ENCODE measurements at places on chromosomes 6 and 20. TPM values are rescaled to one million over a fixed set of nuclear protein-coding genes. Genes with fewer than 3 reads are reported as not detected.

GRCh38 chr20:21021472-21021790 is 84.7 kb downstream of the LINC00237 start:
- DNase-seq, result no peak

GRCh38 chr6:29447670-29448069 is 8.6 kb downstream of the OR10C1 start:
- no peak for DNase-seq

DNA sequence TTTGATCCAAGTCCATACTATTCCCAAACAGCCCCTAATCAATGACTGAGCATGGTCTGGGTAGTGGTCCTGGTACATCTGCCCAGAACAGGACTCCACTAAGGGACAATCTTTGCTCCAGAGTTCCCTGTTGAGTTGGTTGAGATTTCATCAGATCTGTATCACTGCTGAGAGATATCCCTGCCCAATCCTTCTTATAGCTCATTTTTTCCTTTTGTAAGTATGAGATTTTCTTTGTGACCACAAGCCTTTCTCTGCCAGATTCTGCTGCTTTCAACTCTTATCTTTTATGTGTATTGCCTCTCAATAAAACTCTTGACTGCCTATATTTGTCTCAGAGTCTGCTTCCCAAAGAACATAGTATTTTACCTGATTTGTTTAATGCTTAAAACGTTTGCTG is 46.2 kb upstream of the LAMA2 start:
- no peak for DNase-seq

DNA sequence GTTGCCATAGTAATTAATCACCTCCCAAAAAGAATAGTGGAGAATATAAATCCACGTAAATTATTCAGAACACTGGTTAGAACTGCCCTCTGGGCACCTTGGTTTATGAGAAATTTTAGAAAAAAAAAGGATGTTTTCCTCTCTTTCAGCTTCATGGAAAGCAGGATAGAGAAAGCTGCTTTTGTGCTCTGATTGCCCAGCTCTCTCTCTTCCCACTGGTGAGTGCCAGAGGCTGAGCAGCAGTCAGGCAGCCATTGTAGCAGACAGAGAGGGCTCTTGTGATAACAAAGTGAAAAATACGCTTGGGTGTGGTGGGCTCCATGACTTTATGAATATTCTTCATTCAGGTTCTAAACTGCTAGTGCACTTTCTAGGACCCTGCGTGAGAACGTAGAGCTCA is 26.4 kb downstream of the SLC35F1 start:
- no peak for DNase-seq

GRCh38 chr6:139855671-139856311 is 481.3 kb upstream of the CITED2 start:
- DNase-seq, result no peak

DNA sequence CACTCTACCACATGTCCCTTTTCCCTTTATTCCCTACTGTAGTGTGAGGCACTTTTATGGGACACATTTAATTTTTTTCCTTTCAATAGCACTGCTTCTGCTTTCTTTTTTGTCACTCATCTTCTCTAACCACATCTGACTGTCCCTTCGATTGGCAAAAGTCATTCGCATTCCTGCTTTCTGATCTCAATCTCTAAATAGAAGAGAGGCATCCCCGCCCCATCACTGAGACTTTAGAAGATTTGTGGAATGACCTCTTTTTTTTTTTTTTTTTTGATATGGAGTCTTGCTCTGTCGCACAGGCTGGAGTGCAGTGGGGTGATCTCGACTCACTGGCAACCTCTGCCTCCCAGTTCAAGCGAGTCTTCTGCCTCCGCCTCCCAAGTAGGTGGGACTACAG is 9.1 kb downstream of the ZNF292 start:
- DNase-seq, result no peak

- no peak for DNase-seq
These were observed 30.2 kb upstream of the MRPS18A start for GRCh38 chr6:43717822-43718221.

GRCh38 chr6:88177961-88178464 is 11.9 kb upstream of the CNR1 start:
- DNase-seq, result no peak

DNA sequence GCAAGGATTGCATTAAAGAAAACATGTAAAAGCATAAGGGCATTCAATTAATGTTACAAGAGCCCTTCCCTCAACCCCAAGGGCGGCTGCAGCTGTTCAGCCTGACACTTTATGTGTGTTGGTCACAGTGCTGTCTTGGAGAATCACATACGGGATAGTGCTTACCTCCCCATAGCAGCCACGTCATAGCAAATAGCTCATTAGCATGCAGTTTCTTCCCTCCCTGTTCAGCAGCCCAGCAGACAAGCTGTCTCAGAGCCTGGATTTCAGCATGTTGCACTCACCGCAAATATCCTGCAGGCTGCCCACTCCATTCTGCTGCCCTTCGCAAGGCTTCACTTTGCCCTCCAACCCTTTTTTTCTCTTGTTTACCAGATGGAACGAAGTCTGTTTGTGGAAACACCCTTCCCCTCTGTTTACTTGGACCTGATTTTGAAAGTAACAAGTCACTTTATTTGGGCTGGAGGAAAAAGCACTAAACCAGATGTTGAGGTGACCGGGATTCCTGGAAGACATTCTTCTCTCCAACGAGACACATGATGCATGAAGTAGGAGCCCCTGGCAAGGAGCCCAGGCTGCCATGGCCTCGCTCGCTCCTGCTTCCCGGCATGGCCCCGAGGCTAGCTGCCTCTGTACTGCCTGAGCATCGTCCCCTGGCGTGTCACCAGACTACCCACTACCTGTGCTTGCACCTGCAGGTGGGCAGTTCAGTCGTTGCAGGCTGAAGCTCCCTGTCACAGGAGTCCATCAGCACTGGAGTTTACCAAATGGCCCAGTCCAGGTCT is 151.6 kb upstream of the GMDS start:
- DNase-seq, result no peak

DNA sequence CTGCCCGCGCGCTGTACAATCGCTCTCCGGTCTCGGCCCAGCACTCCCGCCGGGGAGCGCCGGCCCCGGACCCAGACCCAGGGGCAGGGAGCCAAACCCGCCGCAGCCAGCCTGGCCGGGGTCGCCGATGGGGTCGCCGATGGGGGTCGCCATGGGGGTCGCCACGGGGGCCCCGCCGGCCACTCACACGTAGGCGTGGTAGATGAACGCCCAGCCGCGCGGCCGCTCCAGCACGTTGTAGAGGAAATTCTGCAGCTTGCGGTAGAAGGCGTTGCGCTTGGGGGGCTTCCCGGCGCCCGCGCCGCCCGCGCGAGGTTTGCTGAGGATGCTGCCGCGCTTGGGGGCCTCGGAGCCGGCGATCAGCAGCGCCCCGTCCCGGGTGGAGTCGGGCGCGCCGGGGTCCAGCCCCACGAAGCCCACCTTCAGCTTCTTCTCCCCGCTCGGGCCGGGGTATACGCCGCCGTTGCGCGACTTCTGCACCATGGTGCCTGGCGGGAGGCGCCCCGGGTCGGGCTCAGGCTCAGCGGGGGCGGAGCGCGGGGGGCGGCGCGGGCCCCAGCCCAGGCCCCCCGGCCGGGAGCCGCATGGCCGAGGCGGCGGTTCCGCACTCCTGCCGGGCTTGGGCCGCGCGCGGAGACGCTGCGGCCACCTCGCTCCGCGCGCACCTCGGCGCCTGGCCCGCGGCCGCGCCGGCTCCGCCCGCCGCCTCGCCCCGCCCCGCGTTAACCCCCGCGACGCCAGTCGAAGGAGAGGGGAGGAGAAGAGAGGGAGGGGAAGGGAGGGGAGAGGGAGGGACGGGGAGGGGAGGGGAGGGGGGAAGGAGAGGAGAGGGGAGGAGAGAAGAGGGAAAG is at the start of gene KCNQ2:
Gene KCNQ2 (minus strand): TSS at position 675 of the 851 bp plus-strand sequence. CDS start 192 bp downstream, at position 483.
- no peak for DNase-seq

DNA sequence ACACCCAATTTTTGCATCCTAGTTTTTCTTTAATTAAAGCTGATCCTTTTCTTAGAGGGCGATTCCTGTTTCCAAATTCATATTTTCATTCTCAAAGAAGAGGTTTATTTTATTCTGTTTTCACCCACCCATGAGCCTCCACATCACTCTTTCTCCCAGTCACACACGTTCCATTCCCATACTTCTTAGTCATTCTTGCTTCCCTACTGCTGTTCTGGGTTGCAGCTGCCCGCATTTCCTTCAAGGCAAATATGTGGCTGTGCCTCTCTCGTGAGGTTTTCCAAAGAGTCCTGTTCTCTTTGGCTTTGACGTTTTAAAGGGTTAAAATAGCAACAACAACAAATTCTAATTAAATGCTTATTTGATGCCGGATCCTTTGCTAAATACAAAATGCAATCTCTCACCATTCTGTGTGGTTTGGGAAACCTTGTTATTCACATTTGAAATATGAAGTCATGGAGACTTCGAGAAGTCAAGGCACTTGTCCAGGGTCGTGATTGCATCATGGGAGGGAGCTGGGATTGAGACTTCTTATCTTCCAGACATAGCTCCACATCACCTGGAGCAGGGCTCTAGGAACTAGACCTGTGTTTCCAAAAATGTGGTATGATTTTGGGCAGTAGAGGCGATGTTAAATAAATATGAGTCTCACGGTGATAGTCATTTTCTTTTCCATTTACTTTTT is 126.6 kb downstream of the DOK5 start:
- DNase-seq, result no peak

DNA sequence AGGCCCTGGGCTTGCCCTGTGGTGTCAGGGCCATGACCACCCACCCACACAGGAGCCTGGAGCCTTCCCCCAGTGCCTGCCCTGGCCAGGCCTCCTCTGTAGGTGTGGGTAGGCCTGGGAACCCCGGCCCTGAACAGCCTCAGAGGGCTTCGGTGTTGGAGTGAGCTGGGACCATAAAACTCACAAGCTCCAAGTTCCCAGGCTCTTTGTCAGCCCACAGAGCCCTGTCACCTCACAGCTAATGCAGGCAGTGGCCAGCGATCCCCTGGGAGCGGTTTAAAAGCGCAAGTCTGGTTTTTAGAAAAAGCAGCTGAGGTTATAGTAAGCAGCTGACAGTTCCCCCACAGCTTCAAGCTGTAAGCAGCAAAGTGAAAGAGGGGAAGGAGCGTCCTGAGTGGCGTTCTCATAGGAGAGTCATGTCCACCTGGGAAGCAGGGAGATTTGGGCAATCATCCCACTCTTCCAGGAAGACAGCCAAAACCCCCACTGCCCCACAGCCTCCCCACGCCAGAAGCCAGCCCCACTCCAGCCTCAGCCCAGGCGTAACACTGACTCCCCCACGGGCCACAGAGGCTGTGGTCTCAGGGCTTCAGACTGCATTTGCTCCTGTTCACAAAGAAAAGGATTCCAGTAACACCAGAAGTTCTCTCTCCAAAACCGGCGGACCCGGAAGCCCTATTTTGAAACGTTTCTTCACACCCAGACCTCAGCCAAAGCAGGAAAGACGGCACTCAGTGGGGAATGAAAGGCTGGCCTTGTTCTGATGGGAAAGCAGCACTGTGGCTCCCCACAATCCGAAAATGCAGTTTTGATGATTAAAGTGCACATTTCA is 34.3 kb upstream of the FOXC1 start:
- DNase-seq, result no peak

- DNase-seq, result no peak
These were observed 53.8 kb downstream of the PKIB start for GRCh38 chr6:122663981-122664380.

DNA sequence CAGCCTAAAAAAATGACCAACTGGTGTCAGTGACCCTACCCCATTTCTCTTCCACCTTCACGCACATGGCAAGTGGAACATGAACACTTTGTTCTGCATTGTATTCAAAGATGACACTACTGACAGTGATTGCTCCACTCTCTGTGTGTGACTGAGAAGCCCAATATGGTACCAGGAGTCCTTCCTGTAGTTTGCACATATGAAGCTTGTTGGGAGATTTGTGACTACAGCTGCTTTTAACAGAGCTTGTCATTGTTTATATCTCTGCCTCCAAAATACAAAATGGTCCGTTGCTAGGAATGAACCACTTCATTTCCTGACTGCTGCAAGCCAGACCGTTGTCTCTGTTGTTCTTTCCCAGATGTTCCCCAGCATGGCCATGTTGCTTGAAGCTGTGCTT is 140.3 kb upstream of the TCF21 start:
- DNase-seq, result no peak

- no peak for DNase-seq
These were observed 212.6 kb downstream of the ZDHHC14 start for GRCh38 chr6:157593596-157593995.

DNA sequence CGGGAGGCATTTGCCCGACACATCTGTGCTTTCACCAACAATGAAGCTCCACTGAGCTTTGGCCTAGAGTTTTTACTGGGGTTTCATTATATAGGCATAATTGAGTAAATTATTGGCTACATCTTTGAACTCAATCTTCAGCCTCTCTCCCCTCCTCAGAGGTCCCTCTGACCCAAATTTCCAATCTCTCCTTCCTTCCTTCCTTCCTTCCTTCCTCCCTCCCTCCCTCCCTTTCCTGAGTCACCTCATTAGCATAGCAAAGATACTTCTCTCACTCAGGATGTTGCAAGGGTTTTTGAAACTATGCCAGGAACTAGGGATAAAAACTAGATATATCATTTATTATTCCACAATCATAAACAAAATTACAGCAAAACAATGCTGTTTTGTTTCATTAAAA is 238.2 kb upstream of the PRND start:
- no peak for DNase-seq

DNA sequence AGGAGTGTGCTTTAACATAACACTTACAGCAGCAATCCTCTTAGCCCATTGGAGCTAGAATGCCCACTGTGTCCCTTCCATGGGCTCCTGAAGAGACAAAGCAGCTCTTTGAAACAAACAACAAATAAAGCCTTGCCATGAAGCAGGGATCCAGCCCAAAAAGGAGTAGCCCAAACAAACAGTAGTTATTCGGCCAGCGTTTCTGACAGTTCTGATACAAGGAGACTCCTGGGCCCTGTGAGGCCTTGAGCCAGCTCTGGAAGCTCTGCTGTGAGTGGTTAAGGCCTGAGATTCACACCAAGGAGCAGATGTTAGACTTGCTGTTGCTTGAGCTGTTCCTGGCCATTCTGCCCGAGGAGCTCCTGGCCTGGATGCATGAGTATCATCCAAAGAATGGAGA is 16.9 kb upstream of the ZSCAN16 start:
- DNase-seq, result no peak

- no peak for DNase-seq
These were observed 62.7 kb downstream of the NOL4L start for GRCh38 chr20:32522526-32522775.

Gene VEGFA
- total RNA-seq, result 261 TPM

Gene SRMS
- 0.26 TPM for total RNA-seq

Gene ELOVL4
- 1.4 TPM for total RNA-seq

Gene MOG
- total RNA-seq, result not detected

Gene WFDC2
- total RNA-seq, result 244 TPM

Gene TEAD3
- total RNA-seq, result 60.3 TPM

Gene ZNF337
- 32.3 TPM for total RNA-seq
